ENCODE measurements at places on chromosomes 4 and X.

DNA sequence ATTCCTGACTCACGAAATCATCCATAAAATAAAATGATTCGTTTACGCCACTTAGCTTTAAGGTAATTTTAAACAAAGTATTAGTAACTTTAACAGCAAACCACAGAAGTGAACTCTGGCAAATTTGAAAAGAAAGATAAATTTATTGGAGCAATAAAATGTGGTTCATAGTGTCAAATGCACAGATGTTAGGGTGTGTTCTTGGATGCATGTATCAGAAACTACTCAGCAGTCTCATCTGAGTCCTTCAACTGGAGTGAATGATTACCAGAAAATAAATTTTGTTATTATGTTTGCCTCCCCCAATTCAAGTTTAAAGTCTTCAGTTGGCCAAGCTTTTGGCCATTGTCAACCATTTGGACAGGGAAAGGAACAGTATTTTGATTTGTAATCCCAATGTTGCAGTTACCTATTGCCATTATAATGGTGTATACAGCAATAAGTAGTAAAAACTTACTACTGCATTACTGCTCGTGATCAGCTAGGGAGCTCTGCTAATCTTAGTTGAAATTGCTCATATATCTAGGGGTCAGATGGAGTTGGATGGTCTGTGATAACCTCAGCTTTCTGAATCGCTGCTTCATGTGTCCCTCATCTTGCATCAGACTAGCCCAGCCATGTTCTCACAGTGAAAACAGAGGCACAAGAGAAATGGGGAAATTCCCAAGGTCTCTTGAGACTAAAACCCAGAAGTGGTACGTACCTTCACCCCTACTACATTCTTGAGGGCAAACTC, 254.6 kb upstream of the KCNIP4 start:
- DNase-seq, result no peak

DNA sequence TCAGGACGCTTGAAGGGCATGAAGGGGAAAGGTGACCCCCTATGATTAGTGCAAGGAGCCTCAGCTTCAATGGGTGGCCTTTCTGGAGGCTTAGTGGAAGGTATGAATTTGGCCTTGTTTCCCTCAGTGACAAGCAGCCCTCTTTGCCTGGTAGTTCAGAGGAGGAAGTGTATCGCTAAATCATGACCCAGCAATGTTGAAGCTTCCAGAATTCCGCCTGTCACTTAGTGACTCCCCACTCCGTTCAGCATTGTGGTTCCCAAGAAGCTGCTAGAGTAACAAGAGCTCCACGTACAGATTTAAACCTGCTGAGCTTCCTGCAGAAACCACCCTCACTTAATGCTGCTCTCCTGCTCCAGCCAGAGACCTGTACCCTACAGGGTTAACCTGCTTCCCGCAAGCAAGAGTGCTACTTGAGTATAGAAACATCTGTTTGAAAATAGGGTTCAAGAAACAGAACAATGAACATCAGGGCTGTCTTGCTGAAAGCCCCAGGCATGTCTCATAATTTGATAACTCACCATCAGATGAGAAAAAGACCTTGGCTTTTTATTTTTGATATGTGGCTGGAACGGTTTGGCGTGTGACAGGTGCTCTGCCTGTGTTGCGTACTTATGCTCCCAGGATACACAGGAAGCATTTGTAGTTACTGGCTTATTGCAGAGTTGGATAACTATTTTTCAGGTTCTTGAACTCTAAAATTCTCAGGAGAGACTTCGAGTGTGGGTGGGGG, 105.2 kb downstream of the UCHL1 start:
- DNase-seq, result no peak

DNA sequence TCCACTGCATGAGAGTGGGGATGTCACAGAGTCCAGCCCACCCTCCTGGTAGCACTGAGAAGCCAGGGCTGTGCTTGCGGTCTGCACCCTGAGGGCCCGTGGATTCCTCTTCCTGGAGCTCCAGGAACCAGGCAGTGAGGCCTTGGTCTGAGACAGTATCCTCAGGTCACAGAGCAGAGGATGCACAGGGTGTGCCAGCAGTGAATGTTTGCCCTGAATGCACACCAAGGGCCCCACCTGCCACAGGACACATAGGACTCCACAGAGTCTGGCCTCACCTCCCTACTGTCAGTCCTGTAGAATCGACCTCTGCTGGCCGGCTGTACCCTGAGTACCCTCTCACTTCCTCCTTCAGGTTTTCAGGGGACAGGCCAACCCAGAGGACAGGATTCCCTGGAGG, 2.7 kb downstream of the MAGEA1 start:
- no peak for DNase-seq

DNA sequence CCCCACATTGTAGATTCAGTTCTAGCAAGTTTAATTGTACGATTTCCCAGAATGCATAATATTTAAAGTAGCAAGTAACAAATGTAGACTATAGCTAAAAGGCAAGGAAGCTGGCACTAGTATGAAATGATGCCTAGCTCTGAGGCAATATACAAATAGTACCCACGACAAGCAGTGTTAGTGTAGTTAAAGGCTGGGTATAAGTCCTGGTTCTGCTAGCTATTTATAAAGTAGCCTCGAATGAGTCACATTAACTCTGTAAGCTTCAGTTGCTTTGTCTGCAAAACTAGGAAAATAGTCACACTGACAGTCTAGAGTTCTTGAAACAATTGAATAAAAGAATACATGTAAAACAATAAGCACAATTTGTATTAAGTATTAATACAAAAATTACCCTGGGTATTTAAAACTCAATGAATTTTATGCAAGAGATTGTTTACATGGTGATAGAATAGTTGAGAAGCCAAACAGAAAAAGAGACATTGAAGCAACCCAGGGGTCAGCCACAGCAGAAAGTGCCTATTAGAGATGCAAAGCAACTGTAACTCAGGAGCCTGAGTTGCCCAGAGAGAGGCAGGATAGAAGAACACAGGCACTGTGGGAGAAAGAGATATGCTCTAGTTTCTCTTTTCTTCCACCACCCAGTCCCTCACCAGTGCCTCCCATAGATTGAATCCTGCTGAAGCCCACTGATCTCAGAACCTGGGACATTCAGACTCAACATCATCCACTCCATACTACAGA, 949.0 kb downstream of the C4orf33 start:
- DNase-seq, result no peak

DNA sequence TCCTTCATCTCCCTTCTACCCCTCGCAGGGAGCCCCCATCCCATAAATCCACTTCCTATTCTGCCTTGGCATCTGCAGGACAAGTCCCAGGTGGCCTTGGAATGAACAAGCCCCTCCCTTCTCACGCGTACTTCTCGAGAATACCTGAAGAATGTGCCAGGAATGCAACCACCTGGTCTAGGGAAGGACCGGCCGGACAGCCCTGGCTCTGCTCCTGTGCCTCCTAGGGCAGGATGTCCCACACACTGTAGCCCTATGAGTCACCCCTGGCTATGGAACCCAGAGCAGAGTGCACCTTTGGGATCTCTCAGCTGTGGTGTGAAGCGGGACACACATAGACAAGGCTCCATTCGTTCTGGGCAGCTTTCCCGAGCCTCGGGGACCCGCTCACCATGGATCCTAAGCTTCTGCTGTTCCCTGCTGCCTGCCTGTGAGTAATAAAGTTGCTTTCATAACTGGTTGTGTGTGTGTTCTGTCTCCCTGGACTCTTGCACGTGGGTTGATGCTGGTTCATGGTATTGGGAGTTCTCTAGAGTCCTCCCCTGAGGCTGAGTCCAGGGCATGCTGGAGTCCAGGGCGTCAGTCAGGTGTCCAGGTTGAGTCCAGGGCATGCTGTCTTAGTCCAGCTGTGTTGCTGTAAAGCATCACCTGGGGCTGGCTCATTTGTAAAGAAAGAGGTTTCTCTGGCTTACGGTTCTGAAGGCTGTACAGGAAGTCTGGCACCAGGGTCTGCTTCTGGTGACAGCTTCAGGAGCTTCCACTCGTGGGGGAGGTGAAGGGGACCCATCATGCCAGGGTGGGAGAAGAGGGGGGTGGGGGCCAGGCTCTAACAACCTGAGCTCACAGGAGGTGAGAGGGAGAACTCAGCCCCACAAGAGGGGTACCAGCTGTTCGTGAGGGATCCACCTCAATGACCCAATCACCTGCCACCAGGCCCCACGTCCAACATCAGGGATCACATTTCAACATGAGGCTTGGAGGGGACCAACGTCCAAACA, 7.4 kb upstream of the PDE6B start:
- no peak for DNase-seq

GRCh38 chrX:9775930-9776329, 10.3 kb upstream of the GPR143 start:
- no peak for DNase-seq

DNA sequence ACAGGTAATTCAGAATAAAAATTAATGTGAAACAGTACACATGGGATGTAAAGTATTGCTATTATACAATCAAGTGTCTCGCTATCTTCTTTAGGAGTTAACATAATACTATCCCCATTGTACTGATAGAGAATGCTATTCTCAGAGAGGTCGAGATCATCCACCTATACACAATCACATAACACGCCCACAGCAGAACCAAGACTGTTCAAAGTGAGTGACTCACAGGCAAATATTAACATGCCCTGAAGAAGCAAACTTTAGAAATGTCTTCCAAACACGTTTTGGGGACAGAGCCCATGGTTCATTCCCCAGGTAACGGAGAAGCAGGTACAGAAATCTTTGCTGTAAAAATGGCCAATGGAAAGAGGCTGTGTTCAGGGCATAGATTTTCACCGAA, 50.1 kb upstream of the PHKA2 start:
- no peak for DNase-seq

DNA sequence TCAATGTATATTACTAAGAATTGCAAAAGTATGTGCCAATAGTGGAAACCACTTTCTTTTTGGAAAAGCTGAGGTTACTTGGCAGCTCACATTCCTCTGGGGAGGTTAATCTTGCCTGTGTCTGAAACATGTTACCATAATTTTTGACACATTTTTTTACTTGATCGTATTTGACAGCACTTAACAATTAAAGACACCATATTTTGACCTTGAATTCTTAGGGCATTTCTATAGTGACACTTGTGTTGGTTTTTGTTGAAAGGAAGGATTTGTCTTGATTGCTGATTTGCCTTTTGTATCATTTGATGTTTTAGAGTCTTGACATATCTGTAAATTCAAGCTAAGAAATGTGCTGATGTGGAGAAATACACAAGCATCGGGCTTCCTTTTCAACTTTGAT, 2135.5 kb downstream of the PCDH7 start:
- no peak for DNase-seq

GRCh38 chr4:136476753-136477152, 1055.5 kb downstream of the PCDH18 start:
- DNase-seq, result no peak

DNA sequence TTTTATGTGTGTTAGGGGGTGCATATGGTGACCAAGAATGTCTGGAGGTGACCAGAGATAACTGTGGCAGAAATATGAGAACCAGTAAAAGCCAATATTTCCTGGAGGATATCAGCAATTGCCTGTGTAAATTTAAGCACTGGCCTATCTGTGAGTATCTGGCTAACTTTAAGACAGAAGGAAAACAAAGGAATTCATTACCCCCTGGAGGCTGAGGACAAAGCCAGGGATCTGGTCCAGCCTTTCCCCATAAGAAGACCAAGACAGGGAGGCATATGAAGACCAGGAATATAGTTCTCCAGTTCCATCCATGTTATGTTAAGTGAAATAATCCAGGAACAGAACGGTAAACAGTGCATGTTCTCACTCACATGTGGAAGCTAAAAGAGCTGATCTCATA, 49.2 kb downstream of the MFAP3L start:
- no peak for DNase-seq

DNA sequence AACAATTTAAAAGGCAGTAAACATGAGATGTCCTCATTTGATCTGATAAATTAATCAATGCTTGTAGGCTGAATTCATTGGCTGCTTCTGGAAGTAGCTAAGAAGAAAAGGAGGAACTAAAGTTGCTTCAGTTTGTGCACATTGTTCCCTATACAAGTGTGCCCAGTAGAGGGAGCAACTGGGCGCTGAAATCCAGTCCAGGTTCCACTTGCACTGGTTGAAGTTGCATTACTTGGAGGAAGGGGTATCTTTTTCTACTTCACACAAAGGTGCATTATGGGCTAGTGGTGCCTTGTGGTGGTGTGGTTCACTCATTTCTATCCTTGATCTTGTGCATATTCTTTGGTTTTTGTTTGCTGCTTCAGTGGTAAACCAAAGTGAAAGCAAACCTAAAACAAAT, 67.9 kb upstream of the SOX3 start:
- no peak for DNase-seq

DNA sequence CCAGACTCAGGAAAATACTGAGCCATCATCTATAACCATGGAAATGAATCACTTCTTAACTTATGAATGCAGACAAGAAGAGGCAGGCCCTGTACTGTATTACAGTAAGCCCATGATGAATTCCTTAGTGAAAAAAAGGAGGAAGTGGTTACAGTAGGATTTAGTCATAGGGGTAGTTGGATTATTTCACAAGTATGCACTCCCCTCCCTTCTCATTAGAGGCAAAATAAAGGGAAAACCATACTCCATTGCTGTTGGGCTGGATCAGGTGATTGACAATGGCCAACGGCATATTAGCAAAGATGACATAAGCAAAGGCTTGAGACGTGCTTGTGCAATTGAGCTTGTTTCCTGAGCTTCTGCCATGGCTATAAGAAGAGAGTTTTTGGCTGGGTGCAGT, 181.1 kb upstream of the PRPS2 start:
- no peak for DNase-seq

DNA sequence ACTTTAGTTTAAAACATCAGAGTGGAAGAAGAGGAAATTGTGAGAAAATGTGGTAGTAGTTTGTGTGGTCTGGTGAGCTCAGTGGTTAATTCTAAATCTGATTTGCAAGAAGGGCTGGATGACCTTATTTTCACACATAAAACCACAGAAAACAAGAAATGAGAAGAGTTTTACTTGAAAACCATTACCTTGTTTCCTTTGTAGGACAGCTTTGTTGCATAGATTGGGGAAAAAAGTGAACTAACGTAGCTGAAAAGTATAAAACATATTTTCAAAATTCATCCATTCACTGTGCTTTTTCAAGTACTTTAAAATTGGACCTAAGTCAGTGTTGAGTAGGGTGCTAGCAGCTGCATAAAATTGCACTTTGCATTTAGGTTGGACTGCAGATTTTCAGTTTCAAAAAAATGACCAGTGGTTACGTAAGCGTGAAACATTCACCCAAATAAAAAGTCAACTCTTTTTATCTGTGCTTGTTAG, 211.3 kb downstream of the ARHGAP10 start:
- DNase-seq, result no peak

DNA sequence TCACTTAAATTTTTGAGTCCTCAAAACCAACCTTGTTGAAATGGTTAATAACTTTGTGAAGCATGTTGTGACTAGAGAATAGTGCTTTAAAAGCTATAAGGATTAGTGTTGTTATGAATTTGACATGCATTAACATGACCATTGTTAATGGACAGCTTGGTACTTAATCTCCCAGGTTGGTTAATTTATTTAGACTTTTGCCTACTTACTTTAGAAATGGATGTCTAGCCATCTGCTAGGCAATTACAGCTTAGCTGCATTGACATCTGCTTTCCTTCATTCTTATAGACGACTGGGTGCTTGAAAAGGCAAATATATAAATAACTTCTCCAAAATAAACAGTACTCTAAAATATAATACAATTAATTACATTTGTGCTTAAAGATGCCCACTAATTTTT, 368.0 kb downstream of the CCSER1 start:
- DNase-seq, result no peak

GRCh38 chrX:11386001-11386523, 92.8 kb downstream of the AMELX start:
- DNase-seq, result no peak

GRCh38 chr4:123064390-123064789, 142.0 kb upstream of the NUDT6 start:
- DNase-seq, result no peak

Measured in stimulated activated CD8-positive, alpha-beta memory T cell treated with anti-CD3 and anti-CD28 coated beads, Interleukin-4, amount 100 ng/mL, for 24 hours (primary cell).